ENCODE measurements at places on chromosomes 5 and 9.

DNA sequence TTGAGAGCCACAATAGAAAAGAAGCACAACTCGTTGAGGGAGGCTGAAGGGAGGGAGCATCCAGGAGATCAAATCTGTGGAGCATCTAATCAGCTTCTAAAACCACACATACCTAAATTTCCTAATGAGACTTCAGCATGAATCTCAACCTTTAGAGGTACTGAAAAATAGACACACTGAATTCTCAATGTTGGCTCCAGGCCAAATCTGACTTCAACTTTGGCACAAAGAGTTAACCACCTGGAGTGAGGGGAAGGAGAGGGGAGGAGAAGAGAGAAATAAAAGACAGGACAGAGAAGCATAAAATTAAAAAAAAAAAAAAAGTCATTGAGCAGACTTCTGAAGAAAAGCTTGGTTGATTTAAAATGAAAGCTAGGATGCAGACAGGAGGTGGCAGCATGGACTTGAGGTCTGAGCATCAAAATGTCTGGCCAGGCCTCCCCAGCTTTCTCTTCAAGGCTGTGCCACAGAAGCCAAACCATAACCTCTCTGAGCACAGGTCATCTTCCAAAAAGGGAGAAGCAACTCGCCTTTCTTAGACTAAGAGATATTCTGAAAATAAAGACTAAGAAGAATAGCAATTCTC, 205.6 kb downstream of the DENND1A start:
- DNase-seq = no peak

DNA sequence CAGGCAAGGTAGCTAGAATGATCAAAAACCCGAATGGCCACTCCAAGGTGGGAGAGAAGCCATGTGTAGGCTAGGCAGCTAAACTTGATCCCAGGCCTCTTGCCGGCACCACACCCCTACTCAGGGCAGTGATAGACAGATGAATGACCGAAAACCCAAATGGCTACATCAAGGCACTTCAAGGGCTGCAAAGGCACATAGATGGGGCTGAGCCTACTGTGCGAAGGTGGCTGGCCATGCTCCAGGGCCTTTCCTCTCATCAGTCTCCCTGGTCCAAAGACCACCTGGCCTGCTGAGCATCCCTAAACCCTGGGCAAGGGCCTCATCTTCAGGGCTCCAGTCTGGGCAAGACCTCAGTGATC, 3.7 kb upstream of the TIFAB start:
- DNase-seq = no peak

DNA sequence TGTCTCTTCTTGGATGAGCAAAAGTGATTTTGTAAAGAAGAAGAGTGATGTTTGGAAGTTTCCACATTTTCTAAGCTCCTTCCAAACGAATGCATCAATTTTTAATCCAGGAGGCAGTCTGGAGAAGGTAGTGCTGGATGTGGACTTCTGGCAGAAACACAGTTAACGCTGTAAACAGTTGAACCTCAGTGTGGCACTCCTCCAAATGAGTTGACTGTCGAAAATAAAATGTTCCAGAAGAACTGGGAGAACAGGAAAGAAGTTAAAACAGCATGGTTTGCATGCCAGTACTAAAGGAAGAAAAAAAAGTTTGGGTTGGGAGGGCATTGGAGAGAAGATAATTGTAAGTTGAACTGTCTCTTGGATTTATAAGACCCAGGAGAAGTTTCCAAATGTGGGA, 6.5 kb downstream of the ZNF462 start:
- no peak for DNase-seq

DNA sequence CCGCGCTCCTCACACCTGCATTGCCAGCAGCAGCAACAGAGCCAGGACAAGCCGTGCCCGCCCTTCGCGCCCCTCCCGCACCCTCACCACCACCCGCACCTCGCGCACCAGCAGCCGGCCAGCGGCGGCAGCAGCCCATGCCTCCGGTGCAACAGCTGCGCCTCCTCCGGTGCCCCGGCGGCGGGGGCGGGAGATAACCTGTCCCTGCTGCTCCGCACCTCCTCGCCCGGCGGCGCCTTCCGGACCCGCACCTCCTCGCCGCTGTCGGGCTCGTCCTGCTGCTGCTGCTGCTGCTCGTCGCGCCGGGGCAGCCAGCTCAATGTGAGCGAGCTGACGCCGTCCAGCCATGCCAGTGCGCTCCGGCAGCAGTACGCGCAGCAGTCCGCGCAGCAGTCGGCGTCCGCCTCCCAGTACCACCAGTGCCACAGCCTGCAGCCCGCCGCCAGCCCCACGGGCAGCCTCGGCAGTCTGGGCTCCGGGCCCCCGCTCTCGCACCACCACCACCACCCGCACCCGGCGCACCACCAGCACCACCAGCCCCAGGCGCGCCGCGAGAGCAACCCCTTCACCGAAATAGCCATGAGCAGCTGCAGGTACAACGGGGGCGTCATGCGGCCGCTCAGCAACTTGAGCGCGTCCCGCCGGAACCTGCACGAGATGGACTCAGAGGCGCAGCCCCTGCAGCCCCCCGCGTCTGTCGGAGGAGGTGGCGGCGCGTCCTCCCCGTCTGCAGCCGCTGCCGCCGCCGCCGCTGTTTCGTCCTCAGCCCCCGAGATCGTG, 517 bp downstream of the KCNN2 start:
- no peak for DNase-seq

GRCh38 chr5:146395193-146395592, 51.9 kb upstream of the TCERG1 start:
- DNase-seq = no peak
